ENCODE measurements at places on chromosomes 13 and 19.

- DNase-seq: peak; percentile 75
These were observed 13.4 kb downstream of the TM6SF2 start for GRCh38 chr19:19259741-19260140.

DNA sequence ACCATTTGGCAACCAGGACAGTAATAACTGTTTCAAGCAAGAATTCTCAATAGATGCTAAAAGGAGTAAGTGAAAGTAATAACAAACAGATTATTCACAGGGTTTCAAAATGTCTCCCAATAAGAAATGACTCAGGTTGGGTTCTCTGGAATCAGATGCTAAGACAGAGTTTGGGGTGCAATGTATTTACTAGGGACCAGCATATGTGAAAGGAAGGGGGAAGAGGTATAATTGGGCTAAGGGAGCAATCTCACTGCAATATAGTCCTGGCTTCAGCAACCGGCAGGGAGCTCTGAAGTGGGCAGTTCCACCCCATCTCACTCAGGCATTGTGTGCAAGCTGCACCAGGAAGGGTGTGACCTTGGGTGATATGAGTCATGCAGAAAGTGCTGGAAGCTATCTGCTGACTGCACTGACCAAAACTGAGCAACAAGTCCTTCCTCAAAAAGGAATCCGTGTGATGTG lies 23.4 kb downstream of the ZDHHC20 start:
- DNase-seq: peak; percentile 62

DNA sequence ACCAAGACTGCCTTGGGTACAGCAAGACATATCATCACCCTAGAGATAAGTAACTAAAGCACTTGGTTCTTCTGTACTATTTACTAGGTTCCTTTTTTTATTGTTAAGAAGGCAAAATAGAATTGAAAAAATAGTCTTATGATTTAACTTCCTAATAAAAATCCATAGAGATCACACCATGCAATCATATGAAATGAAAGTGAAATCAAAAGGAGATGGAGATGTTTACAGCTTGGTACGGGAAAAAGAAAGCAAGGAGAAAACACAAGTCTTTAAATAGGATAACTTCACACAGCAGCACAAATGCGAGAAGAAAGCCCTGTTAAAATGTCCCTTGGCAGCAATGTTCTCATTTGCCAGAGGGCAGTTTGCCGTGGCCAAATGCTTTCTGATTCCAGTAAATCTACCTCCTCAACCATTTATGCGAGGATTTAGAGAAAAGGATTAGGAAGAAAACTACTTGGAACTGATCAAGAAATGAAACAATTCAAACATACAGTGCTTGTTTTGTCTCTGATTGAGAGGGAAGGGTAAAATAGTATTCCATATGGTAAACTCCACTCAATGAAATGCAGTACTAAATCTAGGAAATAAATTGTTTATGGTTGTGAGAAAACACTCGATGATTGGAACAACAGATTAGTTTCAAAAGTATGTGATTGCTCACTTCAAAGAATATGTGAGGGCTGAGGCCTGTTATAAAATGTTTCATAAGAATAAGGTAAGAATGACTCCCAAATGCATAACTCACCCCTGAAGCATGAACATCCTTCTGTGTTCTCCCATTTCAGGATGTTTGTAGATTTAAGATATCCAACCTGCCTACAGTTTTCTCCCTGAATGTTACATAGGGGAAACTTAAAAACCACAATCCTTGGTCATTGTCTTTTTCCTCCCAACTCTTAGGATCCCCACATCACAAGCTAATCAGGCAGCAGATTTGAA lies 487.8 kb downstream of the DACH1 start:
- no peak for DNase-seq

- peak; percentile 55 for DNase-seq
These were observed 35.1 kb downstream of the RASA3 start for GRCh38 chr13:114097212-114097892.

GRCh38 chr19:13920940-13921747 lies 15.1 kb downstream of the CC2D1A start:
- no peak for DNase-seq

- DNase-seq: peak; percentile 75
These were observed 441.1 kb downstream of the FGF9 start for GRCh38 chr13:22111961-22112360.

GRCh38 chr19:12611361-12611699 lies 610 bp downstream of the ZNF791 start:
- peak; percentile 79 for DNase-seq

- no peak for DNase-seq
These were observed 72.1 kb downstream of the SLC7A1 start for GRCh38 chr13:29523199-29523961.

DNA sequence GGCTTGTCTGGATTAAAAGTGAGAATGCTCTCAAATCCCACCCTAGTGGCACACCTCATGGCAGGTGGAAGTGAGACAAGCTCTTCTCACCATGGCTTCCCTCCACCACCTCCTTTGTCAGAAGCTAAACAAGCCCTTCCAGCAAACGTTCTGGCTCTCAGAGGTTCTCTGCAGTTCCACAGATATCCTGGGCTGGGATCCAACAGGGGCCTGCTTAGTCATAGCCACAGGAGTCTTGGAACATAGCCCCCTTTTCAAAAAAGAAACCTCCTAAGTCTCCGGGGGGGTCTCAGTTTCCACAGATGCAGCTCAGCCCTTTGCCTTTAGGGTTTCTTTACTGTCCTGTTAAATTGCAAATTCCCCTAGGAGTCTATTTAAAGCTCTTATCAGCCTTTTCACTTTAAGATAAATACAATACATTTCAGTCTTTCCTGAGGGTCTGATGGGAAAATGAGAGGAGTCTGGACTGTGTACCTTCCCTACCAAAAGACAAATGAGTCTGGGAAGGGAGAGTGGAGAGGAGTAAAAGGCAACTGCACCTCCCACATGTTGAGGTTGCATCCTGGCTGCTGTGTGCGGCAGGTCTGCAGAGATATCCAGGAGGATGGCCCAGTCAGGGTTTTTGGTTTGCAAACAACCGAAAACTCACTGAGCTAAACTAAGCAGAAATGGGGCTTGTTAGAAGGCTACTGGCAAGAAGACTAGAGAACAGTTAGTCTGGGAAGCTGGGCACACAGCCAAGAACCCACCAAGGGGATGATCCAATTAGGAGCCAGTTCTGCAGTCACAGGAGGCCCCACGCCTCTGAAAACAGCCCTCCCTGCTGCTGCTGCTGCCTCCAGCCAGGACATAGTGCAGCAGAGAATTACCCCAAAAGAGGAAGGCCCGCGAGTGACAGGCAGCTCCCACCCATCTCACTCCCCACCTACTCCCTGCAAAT lies 41.4 kb upstream of the SERP2 start:
- DNase-seq: peak; percentile 61

DNA sequence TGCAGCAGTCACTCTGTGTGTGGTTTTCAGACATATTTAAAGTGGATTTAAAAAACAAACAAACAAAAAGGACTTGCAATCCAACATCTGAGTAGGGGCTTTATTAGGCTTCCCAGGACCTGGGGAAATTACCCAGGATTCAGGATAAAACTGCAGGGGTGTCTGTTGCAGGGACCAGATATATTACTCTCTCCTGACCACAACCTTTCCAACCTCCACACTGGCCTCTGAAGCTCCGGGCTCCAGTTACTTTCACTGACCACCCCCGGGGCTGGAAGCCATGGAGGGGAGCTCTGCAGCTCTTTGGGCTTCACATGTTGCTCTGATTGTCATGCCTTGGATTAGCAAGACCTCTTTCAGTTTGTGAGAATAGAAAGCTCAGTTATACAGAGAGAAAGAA lies 75.2 kb downstream of the INSR start:
- DNase-seq: no peak

DNA sequence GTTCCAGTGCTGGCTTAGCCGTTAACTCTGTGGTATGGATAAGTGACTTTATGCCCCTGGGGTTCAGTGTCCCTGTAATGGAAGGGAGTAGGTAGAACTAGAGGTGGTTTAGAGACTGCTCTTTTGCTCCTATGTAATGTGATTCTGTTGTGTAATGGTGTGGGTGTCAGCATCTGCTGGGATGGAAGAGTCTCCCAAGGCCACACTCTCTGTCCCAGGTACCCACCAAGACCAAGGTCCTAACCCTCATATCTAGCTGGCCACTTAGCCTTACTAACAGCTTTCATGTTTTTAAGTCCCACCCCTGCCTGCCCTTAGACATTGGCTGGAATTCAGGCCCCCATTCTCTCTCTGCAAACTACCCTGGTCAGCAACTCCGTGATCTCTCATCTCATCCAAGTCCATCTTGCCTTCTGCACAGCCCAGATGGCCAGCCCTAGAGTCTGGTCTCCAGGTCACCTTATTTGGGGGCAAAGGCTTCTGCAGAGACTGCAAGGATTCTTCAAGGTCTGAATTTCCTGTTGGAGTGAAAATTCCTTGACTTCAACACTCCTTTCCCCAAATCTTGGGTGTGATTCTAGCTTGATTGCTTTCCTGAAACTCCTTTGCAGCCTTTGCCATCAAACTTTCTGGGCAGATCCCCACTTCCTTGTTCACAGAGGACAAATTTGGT lies 48.4 kb downstream of the SERP2 start:
- DNase-seq: no peak

GRCh38 chr19:6773323-6773931 lies 919 bp downstream of the VAV1 start:
- no peak for DNase-seq

DNA sequence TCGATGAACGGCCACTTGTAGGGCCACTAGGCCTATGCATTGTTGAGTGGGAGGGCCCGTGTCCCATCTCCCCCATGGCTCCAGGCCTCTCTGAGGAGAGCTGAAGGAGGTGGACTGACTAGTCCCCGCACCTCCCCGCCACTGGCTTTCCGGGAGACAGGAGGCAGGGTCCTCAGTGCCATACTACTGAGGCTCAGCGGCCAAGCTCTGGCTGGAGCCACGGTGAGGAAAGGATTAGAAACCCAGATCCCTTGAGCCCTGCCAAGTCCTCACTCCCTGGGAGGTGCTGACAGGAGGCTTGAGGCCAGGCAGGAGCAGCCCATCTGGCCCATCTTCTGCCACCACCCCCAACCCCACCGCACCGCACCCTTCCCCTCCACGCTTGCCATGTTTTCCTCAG lies 29.0 kb downstream of the CCDC8 start:
- no peak for DNase-seq

DNA sequence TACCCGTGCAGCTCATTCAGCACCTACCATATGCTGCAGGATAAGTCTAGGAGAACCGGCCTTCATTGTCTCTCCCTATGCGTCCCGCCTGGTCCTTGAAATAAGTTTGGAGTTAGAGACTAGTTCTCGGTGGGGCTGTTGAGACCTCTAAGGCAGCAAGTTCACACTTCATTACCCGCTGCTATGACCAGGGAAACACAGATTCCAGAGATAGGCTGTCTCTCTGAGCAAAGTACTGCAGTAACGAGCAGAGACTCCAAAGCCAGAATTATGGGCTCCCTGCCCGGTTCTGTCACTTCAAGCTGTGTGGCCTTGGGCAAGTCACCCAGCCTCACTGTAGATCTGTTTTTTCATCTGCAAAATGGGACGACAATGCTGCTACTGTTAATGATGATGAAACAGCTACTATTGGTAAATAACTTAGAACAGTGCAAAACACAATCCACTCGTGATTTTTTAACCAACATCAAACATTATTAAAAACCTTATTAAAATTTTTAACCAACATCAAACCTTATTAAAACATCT lies 184.1 kb downstream of the USP12 start:
- DNase-seq: no peak

- DNase-seq: no peak
These were observed 7.7 kb downstream of the C2CD4C start for GRCh38 chr19:400976-401865.

GRCh38 chr19:35622750-35623149 lies 6.1 kb upstream of the RBM42 start:
- DNase-seq: no peak

DNA sequence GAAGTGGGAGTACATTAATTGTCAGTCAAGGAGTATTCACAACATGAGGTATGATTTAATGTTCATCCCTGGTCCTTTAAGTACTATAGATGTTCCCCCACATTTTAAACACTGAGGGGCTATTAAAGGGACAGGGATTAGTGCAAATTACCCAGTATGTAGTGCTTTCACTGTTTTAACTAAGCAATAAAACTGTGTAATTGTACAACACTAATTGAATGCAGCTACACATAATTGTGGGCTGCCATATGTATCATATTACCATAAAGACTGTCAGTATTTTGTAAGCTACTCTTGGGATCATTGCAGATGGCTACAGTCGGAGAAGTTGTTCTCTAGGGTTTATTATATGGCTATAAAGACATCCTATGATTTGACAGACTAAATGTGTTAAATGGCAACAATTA lies 316.6 kb downstream of the DCLK1 start:
- DNase-seq: no peak

DNA sequence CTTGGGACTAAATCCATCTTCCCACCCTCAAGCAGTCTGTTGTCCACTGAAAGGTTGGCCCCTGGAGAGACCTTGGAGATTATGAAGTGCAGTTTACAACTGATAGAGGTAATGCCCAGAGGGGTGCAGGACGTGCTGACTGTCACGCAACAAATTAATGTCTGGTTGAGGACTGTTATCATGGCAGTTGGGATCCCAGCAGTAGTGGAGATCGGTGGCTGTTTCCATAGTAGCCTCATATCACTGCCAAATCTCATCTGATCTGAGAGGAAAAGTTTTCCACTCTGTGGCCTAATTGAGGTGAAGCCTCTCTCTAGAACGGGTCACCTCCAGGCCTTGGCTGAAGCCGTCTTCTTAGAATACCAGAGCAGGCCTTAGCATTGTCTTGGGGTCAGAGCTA lies 4.1 kb downstream of the TECR start:
- no peak for DNase-seq

DNA sequence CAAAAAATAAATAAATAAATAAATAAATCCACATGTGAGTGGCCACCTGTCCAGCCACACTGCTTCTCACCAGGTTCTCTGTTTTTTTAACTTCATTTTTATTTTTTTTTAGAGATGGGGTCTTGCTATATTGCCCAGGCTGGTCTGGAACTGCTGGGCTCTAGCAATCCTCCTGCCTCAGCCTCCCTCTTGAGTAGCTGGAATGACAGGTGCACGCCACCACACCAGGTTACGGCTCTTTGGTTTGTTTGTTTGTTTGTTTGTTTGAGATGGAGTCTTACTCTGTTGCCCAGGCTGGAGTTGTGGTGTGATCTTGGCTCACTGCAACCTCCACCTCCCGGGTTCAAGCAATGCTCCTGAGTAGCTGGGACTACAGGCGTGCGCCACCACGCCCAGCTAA lies 94.5 kb upstream of the CACNA1A start:
- no peak for DNase-seq
